Stimulated activated CD8-positive, alpha-beta memory T cell treated with anti-CD3 and anti-CD28 coated beads, Interleukin-7, amount 100 ng/mL, for 24 hours (primary cell): ENCODE measurements at places on chromosomes 6 and 20.

- no peak for DNase-seq
Observed at GRCh38 chr6:27275025-27275956, 27.8 kb downstream of the PRSS16 start.

- DNase-seq: no peak
Observed at GRCh38 chr6:43803783-43804549, 34.0 kb downstream of the VEGFA start.

GRCh38 chr6:132892929-132893771, 78.8 kb downstream of the RPS12 start:
- no peak for DNase-seq

DNA sequence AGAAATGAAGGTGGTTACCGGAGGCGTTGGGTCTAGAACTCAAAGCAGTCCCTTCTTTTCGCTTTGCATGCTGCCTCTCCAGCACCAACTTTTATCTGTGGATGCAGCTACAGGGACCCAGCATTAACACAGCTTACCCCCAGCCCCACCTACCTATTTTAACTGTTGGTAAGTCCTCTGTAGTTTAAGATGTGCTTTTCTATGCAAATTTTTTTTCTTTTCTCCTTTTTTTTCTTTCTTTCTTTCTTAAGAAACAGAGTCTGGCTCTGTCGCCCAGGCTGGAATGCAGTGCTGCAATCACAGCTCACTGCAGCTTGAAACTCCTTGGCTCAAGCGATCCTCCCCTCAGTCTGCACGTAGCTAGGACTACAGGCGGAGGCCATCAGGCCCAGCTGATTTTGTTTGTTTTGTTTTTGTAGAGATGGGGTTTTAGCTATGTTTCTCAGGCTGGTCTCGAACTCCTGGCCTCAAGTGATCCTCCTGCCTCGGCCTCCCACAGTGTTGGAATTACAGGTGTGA, 6.5 kb upstream of the USP45 start:
- DNase-seq: no peak

GRCh38 chr20:13031751-13032150, 23.0 kb downstream of the SPTLC3 start:
- no peak for DNase-seq

- DNase-seq: no peak
Observed at GRCh38 chr20:24443436-24443835, 26.0 kb upstream of the SYNDIG1 start.

DNA sequence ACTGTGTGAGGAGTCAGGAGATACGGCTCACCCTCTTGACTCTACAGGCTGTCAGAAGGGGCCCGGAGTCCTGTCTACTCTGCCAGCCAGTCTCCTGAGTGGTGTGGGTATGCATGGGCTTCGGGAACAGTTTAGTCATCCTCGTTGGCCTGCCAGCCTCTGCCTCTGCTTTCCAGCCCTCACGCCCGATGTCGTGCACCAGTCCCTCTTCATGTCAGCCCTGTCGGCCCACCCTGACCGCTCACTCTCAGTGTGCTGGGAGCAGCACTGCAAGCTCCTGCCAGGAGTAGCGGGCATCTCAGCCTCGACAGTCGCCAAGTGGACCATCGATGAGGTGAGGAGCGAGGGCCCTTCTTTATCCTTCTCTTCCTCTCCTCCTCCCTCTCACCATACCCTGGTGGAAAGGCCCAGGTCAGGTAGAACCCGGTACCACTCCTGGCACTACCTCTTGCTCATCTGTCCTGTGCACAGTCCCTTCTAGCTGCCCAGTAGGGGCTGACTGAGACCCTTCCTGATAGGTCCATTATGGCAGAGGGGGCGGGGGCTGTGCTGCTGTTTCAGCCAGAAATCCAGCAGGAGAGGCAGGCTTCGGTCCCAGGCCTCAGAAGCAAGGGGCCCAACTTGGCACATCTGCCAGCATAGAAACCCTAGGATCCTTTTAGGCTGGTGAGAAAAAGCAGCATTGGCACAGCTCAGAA, 18.7 kb upstream of the SGK2 start:
- DNase-seq: no peak

DNA sequence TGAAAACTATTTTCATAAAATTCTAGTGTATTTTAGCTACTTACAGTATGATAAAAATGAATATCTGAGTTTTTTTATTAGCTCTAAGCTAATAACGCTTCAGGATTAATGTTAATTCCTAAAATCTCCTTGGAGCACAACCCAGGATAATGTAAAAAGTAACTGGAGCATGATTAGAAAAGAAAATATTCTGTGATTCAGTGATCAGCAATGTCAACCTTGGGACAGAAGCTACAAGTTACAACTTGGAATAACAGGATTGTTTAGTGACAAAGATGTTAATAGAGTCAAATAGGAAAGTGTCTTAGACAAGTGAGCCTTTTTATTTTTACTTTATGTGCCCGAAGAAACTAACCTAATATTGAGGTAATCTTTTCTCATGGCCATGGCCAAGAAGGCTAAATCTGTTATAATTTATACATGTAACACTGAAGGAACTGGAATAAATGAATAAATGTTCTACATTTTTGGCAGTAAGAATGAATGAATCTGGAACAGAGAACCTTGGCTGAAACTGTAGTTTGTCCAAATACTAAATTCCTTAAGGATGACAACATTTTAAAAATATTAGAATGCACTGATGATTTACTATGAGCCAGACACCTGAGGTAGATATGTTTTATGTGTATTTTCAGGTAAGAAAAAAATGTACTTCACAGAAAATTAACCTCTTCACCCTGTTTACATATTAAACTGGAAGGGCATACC, 994.0 kb downstream of the GRIK2 start:
- DNase-seq: no peak

DNA sequence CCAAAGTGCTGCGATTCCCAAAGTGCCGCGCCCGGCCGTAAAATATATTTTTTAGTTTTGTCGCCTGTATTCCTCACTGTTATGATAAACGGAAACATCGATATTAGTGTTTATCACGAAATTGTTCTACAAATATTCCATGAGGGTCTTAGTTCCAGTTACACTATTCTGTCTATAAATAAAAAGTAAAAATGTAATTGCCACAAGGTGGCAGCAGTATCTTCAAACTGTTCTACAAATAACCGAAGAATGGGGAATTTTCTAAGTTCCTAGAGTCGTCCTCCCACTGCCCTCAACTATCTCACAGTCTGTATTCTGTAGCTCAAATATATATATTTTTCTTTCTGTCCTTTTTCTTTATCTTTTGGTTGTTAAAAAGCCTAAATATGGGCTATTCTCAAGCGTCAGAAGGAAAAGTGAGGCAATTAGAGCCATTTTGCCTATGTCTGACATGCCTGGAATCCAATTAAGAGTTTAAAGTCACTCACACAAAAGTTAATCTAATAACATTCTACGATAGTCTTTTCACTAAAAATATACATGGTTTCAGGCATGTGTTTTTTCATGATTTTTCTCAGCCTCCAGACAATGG, 14.2 kb upstream of the FAM162B start:
- no peak for DNase-seq

DNA sequence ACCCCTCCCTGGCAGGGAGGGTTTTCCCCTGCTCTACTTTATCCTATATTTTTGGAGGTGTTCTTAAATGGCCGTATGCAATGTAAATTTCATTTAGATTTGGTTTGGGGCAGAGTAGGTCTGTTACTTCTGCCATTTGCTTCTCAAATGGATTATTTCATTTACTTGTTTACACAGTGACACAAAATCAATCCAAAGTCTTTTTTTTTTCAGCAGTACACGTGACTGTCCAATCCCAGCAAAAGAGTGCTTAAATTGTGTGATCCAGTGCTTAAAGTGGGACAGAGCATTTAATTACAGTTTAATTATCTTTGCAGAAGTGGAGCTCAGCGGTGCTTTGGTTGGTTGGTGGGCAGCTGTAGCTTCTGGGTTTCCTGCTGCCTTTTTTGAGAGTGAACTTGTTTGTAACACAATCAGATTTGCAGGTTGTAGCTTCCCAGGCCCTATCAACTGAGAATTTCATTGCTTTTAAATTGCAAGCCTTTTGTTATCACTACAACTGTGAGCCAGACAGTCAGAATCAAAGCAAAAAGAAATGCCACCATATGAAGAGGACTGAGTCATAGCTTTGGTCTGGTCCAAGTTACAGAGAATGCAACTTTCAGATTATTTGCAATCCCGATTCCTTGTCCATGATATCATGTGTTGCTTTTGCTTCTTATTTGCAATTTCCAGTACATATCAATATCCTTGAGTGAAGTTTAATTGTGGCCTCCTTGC, 216.9 kb downstream of the DOK5 start:
- DNase-seq: no peak
